PC-3 (cell line): ENCODE measurements at places on chromosomes 5 and 9. TPM values are rescaled to one million over a fixed set of nuclear protein-coding genes. Genes with fewer than 3 reads are reported as not detected.

Gene C8G
- total RNA-seq = 0.77 TPM in 1 of 2 replicates, not detected in the other

Gene GARIN3
- total RNA-seq = not detected in 2 replicates

Gene SREK1IP1
- 3.0 and 6.4 TPM in 2 replicates for total RNA-seq

Gene STC2
- 99.9 and 182 TPM in 2 replicates for total RNA-seq

Gene KCNMB1
- total RNA-seq = not detected in 2 replicates

Gene SV2C
- not detected in 2 replicates for total RNA-seq

Gene THBS4
- total RNA-seq = 0.29 TPM in 1 of 2 replicates, not detected in the other

Gene EDIL3
- 11.7 and 13.8 TPM in 2 replicates for total RNA-seq

Gene NUTM2F
- total RNA-seq = not detected in 2 replicates

Gene CA9
- 7.7 and 11.2 TPM in 2 replicates for total RNA-seq

Gene PCDHB11
- total RNA-seq = 0.40 and 0.69 TPM in 2 replicates

Gene CTNND2
- 1.8 and 5.9 TPM in 2 replicates for total RNA-seq

GRCh38 chr9:76654051-76654461, 110.2 kb upstream of the PCA3 start:
- DNase-seq = no peak

DNA sequence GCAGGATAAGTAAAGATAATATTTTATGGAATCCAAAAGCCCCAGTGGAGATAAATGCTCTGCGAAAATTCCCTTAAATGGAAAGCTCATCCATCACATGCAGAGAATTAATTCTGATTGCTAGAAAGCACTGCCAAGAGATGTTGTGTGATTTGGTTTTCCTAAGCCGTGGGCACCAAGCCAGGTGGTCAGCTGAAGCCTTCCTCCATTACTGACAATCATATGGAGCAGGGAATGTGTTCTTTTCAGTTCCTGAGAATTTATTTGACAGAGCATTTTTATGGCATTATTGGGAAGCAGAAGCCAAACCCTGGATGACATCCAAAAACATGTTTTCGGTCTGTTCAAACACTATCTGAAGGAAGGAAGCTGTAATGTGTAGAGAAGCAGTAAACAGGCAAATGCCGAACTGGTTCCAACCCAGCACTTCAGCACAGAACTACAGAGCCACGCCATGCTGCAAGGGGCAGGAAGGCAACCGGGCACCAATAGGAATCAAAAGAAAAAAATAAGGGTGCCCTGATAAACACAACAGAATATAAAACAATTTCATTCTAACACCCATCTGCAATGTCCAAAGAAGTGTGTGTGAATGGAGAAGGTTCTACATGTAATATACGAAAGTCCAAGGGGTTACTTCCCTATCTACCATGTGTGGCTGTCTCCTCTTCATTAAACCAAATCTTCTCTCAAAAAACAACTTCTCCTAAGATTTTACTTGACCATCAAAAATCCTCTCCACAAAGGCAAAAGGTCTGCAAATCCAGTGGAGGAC, 12.3 kb downstream of the ARSB start:
- DNase-seq = peak; percentile 7

DNA sequence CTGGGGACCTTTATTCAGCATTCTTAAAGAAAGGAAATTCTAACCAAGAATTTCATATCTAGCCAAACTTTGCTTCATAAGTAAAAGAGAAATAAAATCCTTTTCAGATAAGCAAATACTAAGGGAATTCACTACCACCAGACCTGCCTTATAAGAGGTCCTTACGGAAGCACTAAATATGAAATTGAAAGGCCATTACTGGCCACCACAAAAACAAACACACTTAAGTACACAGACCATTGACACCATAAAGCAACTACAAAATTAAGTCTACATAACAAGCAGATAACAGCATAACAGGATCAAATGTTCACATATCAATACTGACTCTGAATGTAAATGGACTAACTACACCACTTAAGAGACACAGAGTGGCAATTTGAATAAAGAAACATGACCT, 361.4 kb upstream of the POU5F2 start:
- no peak for DNase-seq

GRCh38 chr5:143402017-143402552, 1.4 kb downstream of the NR3C1 start:
- DNase-seq = peak; percentile 21

- peak; percentile 19 for DNase-seq
Observed at GRCh38 chr9:76761448-76761847, 2.8 kb upstream of the PCA3 start.

- DNase-seq = no peak
Observed at GRCh38 chr9:114697951-114698351, 16.0 kb upstream of the TEX48 start.

- no peak for DNase-seq
Observed at GRCh38 chr5:176886336-176887251, 12.6 kb downstream of the HK3 start.

GRCh38 chr5:80668016-80668969, 13.5 kb upstream of the DHFR start:
- DNase-seq = no peak

- peak; percentile 69 for DNase-seq
Observed at GRCh38 chr9:32378496-32378895, 5.9 kb upstream of the ACO1 start.

DNA sequence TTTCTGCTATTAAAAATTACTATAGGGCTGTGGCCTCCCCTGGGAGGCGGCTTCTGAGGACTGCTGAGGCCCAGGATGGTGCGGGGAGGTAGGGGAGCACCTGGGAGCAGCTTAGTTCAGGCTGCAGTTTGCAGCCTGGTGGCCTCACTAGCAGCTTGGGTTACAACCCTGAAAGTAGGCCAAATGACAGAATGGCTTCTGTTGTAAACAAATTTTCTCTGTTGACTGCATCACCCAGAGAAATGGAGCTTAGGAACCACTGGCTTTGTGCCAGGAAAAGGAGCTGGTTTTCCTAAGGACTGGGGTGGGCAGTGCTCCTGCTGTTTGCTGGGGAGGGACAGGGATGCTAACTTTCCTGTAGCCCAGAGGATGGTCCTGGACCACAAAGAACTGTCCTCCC, 130.3 kb downstream of the ENTREP1 start:
- no peak for DNase-seq

GRCh38 chr9:130663977-130664250, 480 bp upstream of the PRDM12 start:
- no peak for DNase-seq

GRCh38 chr5:139295346-139296057, 2.0 kb downstream of the MATR3 start:
- no peak for DNase-seq

DNA sequence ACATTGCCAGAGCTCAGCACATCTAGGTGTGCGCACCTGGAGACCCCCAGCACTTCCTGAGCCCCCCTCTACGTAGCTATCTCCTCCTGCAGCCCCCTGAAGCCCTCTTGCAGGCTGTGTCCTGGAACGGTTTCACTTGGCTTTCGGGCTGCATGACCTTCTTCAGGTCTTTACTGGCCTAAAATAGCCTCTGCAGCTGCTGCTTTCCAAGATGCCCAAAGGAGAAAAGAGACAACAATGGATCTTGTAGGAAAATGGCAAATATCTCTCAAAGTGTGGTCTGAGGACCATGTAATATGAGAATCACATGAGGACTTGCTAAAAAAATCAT, 6.6 kb upstream of the ERMP1 start:
- no peak for DNase-seq

- DNase-seq = peak; percentile 30
Observed at GRCh38 chr9:5698810-5699556, 70.1 kb downstream of the RIC1 start.

DNA sequence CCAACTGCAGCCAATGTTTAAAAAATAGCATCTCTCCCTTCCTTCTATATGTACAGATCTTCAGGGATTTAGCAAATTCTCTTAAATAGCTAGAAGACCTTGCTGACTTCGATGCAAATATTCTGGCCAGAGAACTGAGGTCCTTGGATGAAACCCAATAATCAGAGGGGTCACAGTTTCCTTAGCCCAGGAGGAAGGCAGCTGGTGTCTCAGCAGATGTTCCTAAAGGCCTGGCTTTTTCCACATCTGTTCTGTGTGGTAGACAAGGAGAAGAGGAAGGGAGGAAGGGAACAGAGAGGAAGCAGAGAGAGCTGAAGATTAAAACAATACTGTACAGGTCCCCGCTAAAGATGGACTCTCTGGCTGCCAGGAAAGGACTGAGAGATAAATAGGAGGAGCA, 33.1 kb downstream of the BOD1 start:
- no peak for DNase-seq

DNA sequence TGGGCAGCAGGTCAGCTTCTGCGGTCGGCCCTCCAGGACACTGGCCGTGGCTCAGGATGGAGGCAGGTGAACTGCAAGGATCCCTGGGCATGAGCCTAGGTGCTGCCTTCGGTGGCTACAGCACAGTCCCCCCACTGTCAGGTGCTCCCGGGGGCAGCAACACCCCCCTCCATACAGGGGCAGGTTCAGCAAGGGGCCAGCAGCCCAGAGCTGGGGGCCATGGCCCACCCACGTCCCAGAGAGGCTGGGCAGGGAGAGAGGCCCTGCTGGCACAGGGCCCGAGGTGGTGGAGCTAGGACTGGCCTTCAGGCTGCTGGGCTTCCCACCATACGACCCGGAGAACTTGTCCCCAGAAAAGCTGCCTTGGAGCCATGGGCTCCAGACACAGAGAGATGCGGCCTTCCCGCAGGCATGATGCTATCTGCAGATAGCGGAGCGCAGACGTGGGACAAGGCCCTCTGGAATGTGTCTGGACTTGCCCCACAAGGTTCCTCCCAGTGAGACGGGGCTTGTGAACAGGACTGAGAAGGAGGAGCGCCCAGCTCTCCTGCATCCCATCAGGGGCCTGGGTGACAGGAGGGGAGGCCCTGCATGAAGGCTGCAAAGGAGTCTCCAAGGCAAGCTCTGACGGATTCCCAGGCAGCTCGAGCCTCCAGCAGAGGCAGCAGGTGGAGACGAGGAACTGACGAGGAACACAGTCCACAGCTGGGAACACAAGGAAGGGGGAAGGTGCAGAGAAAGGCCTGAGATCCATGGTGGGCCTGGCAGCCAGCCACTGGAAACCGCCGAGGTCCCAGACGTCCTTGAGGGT, 111.1 kb downstream of the VAV2 start:
- DNase-seq = no peak

- DNase-seq = peak; percentile 60
Observed at GRCh38 chr5:33810491-33811120, 81.2 kb downstream of the ADAMTS12 start.

DNA sequence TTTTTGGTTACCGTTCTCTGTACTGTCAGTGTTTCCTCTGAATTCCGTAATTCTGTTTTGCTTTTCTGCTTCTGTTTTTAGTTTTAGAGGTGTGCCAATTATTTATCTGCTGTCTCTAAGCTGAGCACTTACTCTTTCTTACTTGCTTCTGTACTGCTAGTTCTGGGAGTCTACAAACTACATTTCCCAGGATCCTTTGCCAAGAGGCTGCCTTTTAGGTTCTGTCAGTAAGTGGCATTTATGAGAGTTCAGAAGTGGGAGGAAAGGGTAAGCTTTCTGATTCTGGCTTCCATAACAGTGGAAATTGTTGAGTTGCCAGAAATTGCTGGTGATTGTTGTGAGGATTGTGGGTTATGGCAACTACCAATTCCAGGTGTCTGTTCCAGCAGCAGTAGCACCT, 102.4 kb downstream of the OSTF1 start:
- no peak for DNase-seq

DNA sequence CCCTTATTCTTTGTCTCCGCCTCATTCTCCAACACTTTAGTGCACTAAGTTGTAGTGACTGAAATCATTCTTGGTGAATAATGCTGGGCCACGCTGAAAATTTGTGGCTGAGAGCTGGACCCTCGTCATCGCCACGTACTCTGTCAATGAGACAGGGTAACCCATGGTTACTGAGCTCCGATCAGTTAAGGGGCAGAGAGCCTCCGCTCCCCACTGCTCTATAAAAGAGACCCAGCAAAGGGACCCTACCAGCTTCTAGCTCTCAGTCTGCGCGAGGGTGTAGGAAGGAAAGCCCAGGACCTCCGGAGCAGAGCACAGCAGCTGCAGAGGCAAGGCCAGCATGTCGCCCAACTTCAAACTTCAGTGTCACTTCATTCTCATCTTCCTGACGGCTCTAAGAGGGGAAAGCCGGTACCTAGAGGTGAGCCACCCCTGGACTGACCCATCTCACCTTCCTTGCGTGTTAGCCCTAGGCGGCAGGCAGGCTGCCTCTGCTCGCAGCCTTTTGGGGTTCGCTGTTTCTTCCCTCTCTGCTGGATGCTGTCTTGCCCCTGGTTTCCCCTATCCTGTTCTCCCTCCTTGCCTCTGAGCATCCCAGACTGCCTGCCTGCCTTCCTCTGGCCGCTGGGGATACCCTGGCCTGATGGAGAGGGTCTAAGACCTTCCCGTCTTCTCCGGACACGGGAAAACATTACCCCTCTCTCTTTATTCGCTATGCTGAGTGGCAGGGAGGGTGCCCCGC, at the start of gene CRHBP:
TSS of gene CRHBP (plus strand) at position 251 of the 742 bp plus-strand sequence. CDS start at position 341, 90 bp downstream.
- DNase-seq = no peak

- peak; percentile 18 for DNase-seq
Observed at GRCh38 chr5:27387535-27388073, 349.2 kb upstream of the CDH9 start.

GRCh38 chr9:8514760-8515159, 715.2 kb upstream of the DMAC1 start:
- no peak for DNase-seq

DNA sequence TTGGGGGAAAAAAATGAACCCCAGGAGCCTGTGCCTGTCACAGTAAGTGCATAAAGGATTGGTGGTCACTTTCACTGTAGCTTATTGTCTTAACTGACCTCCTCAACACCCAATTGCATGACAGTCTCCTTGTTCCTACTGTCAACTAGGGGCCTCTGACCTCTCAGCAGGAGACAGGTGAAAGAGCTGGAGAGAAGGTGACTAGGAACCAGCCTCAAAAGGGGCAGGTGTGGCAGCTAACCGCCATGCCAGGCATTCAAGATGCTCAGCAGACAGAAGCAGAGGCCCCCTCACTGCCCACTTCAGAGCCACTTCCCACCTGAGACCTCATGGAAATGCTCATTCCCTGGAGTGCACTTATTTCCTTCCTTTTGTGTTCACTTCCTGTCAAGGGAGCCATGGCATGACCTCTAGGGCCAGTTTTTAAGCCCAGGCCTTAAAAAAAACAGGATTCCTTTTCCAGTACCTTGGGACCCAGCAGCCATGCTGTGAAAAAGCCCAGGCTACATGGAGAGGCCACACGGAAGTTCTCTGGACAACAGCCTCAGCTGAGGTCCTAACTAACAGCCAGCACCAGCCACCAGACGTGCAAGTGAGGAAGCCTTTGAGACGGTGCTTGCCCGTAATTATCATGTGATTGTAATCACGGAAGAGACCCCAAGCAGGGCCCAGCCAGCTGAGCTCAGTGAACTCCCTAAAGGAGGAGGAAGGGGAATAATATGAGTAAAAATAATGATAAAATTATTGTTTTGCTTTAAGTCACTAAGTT, 74.9 kb downstream of the NSUN2 start:
- no peak for DNase-seq

GRCh38 chr5:83645936-83646335, 74.7 kb downstream of the HAPLN1 start:
- DNase-seq = no peak
